ENCODE measurements at places on chromosomes 1 and 21. TPM values are rescaled to one million over a fixed set of nuclear protein-coding genes. Genes with fewer than 3 reads are reported as not detected.

GRCh38 chr1:223482766-223483165 is 89.6 kb downstream of the CCDC185 start:
- no peak for DNase-seq

- DNase-seq = no peak
Observed at GRCh38 chr1:37999430-38000232, 5.7 kb downstream of the FHL3 start.

GRCh38 chr1:201044119-201044518 is 20.6 kb upstream of the KIF21B start:
- no peak for DNase-seq

DNA sequence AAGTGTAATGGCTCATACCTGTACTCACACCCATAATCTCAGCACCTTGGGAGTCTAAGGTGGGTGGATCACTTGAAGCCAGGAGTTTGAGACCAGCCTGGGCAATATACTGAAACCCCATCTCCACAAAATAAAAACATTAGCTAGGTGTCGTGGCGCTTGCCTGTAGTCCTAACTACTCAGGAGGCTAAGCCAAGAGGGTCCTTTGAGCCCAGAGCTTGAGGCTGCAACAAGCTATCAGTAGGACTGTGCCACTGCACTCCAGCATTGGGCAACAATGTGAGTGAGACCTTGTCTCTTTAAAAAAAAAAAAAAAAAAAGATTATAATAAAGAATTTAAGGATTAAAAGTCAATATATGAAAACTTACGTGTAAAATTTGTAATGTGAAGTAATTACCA is 11.7 kb downstream of the BPNT1 start:
- no peak for DNase-seq

GRCh38 chr1:184101141-184101540 is 49.6 kb downstream of the TSEN15 start:
- no peak for DNase-seq

The PDC gene
- total RNA-seq = not detected

GRCh38 chr21:15326032-15326867 is 261.4 kb upstream of the NRIP1 start:
- no peak for DNase-seq

DNA sequence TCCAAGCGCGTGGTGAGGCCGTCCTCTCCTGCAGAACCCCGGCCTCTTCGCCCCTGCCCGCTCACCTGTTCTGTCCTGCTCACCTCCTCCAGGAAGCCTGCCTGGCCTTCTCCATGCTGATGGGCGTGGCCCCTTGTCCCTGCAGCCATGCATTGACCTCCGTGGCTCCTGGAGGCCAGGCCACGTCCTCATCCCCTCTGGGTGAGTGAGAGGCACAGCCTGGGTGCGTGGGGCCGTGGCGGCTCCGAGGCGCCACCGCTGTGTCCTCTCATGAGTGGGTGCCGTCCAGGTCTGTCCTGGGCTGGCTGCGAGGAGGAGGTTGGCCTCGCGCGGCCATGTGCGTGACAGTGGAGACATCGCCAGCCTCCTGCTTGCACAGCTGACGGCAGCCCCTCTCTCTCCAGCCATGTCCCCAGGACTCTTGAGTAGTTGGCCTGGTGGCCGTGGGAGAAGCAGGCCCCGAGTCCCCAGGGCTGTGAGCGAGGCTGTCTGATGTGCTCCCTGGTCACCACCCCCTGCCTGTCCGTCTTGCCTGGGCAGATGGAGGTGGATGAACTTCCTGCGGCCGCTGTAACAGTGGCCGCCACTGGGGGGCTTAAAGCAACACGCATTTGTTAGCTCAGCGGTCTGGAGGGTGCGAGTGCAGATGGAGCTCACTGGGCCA is 58.1 kb downstream of the PRKCZ start:
- DNase-seq = no peak

The SLAMF8 gene
- total RNA-seq = not detected

GRCh38 chr1:25700144-25700523 is 83.5 kb downstream of the MAN1C1 start:
- DNase-seq = no peak

GRCh38 chr1:98919211-98919610 is 85.5 kb downstream of the PLPPR5 start:
- no peak for DNase-seq

- no peak for DNase-seq
Observed at GRCh38 chr1:115240297-115240696, 97.8 kb downstream of the NGF start.

GRCh38 chr1:14894811-14895560 is 258.6 kb upstream of the TMEM51 start:
- DNase-seq = no peak

DNA sequence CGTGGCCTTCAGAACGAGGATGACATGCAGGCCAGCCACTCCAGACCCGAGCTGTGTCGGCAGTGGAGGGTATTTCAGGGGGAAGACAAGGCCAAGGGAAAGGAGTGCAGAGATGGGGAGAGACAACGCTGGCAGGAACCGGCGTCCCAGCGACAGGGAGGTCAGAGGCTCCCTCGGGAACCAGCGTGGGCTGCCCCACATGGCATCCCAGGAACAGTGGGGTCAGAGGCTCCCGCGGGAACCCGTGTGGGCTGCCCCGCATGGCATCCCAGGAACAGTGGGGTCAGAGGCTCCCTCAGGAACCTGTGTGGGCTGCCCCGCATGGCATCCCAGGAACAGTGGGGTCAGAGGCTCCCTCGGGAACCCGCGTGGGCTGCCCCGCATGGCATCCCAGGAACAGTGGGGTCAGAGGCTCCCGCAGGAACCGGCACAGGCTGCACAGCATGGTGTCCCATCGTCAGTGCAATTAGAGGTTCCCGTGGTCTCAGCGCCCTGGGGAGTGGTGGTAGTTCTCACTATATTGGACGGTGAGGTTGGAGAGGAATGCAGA is 43.0 kb downstream of the SLC19A1 start:
- DNase-seq = no peak

The ANP32E gene
- total RNA-seq = 69.0 TPM

DNA sequence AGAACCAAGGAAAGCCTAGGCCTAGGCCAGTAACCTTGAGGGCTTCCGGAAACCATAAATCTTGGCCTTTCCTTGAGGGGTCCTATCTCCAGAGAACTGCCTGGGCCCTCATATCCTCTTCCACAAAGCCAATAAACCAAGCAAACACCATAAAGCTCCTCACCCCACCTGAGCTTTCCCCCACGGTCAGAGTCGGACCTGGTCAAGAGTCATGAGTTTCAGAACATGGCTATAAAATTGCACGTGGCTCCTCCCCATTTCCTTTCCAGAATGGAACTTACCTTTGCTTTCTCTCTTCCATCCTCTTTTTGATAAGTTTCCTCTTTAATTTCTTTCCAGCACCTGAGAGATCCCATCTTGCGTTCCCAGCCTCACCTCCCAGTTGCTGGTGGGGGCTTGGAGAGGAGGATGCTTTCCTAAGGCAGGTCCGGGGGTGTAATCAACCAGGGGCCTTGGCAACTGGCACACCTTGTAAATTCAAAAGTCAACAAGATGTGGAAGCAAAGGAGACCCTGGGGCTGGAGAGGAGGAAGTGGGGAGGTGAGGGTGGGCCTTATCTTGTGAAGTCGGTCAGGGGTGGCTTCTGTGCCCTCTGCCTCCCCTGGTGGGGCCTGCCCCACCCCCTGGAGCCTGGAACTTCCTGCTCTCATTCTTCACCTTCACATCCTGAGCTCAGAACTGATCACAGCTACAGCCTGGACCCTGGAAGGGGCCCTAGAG is 259.9 kb downstream of the FOXD2 start:
- DNase-seq = no peak

DNA sequence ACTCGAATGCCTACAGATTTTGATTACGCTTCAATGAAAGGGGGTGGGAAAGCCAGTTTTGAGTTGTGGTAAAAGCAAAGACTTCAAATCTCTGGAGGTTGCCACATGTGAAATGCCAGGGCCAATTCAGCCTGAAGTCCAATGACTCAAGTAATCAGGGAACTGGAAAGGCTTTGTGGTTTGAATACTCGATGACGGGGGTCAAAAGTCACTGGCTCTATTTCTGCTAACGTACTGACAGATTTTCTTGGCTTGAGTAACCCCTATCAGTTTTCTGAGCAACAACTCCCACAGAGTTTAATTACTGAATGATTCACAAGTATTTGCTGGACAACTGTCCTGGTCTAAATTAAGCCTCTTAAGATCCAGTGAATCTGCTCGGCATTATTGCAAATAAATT is 152.2 kb downstream of the SIPA1L2 start:
- no peak for DNase-seq

DNA sequence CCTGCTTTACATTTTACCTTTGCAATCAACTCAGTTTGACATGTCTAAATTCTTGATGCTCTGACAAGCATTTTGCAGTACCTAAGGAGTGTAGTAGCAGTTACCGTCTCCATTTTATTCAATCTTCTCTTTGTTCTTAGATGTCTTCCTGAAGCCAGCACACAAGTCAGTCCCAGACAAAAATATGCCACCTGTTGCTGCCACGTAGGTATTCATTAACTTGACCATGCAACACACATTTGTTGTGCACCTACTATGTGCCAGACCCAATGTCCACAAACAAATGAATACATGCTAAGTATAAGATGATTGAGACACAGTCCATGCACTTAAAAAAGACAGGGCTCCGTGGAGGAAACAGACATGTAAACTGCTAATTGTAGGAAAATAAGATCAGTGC is 81.5 kb upstream of the NGF start:
- DNase-seq = no peak

The SGIP1 gene
- 3.7 TPM for total RNA-seq

The SHISAL2A gene
- not detected for total RNA-seq

- DNase-seq = no peak
Observed at GRCh38 chr1:233427907-233428306, 100.4 kb downstream of the MAP3K21 start.

DNA sequence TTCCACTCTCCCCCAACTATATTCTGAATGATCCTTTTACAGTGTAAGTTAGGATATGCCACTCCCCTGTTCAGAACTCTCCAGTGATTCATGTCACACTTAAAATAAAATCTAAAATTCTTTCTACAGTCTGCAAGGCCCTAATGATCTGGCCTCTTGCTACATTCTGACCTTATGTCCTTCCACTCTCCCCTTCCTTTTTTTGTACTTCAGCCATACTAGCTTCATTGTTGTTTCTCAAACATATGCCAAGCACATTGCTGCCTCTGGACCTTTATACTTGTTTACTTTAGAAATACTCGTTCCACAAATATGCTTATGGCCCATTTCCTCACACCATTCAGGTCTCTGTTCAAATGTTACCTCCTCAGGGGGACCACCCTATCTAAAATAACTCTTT is 14.8 kb upstream of the PSMA5 start:
- DNase-seq = no peak

DNA sequence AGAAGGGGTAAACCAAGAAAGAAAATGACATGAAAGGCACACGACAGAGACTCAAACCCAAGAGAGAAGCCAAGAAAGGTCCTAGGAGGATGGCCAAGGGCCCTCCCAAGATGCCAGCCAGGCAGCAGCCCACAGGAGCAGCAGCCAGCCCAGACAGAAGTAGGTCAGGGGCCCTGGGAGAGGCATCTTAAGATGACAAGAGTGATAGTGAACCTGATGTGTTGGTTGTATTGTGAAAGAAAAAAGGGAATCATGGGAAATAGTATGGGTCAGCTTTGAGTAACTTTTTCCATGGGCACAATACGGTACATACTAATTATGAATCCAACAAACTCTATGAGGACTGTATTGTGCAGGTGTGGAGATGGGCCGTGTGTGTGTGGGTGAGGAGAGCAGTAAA is 3.3 kb downstream of the CCSAP start:
- no peak for DNase-seq

GRCh38 chr1:43387976-43388599 is 1.5 kb downstream of the MED8 start:
- DNase-seq = no peak

DNA sequence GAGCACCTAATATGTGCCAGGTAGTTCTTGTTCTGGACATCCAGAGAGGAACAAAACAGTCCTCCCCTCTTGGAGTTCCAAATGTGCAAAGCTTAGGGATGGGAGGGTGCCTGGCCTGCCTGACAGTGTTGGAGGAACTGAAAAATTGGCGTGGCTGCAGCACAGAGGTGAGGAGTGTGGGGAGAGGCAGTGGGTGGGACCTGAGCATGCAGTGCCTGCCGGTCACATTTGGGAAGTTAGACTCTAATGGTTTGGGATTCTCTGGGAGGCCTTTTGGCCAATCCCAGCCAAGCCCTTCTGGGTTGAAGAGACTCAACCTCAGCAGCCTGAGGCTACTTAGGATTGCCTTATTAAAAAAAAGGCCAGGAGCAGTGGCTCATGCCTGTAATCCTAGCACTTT is 2.3 kb upstream of the TCEA3 start:
- DNase-seq = no peak

The ACOT11 gene
- 0.07 TPM for total RNA-seq

DNA sequence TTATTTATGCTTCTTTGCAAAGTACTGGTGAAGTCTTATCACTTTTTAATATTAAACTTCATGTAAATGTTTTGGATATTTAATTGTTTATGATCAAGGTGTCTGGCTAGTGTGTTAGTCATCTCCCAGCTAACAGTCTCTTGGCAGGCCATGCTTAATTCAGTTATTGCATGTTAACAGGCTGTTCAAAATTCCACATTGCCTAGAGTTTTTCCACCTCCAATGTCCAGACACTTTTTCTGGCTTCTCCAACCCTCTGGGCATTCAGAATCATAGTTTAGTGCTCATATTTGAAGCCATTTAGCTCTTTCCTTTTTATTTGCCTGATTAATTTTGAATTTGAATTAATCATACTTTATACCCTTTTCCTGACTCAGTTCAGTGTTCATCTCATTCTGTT is 69.2 kb downstream of the OLFML2B start:
- DNase-seq = no peak

The DLGAP3 gene
- not detected for total RNA-seq

DNA sequence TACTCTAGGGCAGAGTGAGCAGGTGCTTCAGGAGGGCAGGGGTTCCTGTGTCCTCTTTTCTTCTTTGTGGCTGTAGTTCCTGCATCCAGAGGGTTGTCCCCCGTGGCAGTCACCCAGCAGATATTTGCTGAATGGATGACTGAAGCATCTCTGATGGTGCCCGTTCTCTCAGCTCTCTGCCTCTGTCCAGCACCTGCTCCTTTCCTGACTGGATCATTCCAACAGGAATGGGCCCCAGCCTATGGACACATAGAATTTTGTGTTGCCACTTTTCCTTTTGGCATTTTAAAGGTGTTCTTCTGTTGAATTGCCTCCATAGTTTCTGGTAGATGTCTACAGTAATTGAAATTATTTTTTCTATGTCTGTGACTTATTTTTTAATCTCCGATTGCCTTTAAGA is 372.5 kb upstream of the C1orf174 start:
- no peak for DNase-seq

GRCh38 chr1:162145966-162146696 is 76.6 kb downstream of the NOS1AP start:
- no peak for DNase-seq

GRCh38 chr1:53071167-53071865 is 9.3 kb downstream of the PODN start:
- DNase-seq = no peak

DNA sequence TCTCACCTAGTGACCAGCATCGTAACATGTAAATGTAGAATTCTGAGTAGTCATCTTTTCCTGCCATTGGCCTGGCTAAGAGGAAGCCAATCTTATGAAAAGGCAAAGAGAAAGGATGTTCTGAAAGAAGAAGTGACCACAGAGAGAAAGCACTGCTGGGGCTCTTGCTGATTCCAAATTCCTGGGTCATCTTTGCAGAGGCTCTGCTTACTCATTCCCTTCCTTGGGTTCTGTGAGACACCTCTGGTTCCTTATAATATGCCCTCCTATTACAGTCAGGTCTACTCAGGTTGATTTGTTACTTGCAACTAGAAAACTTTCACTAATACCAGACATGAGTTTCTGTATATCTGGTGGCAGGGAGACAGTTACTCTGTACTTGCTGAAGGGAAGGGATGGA is 198.8 kb upstream of the C8B start:
- no peak for DNase-seq

- DNase-seq = no peak
Observed at GRCh38 chr1:6519935-6520671, 28.6 kb upstream of the PLEKHG5 start.

All from NCI-H460 (cell line).